ENCODE measurements at places on chromosomes 16 and 17.
A peak's percentile ranks its signal among the peaks of the same experiment; 100 is the strongest.

- no peak for DNase-seq
These were observed 16.0 kb downstream of the GUCY2D start for GRCh38 chr17:8018436-8018835.

DNA sequence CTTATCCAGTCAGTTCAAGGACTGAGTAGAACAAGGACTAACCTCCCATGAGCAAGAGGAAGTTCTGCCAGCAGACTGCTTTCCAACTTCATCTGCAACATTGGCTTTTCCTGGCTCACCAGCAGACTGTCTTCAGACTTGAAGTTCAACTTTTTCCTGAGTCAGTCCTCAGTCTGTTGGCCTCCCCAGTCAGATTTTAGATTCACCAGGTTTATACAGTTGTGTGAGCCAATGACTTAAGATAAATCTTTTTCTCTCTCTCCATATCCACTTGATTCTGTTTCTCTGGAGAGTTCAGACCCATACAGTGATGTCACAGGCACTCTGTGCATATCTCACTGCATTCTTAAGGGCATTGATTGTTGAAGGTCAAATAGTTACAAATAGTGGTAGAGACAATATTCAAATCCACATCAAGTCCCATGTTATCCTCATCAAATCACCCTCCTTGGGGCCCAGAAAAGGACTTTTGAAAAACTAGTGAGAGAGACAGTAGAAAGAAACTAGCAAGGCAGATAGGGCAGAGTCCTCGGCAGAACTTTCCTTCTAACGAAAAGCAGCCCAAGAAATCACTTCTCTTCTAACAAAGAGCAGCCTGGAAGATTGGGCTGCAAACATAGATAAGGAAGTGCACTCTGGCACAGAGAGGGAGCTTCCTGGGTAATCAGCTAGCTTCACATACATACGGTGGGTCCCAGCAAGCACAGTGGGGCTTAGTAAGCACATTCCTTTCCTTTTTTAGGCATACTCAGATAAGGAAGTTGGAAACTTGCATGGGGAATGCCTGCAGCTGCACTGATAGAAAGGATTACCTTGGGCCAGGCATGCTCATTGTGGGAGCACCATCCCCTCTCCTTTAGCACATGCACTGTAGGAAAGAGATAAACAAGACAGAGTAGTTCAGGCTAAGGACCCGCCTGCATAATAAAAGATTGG, 132.3 kb upstream of the FAM20A start:
- no peak for DNase-seq

DNA sequence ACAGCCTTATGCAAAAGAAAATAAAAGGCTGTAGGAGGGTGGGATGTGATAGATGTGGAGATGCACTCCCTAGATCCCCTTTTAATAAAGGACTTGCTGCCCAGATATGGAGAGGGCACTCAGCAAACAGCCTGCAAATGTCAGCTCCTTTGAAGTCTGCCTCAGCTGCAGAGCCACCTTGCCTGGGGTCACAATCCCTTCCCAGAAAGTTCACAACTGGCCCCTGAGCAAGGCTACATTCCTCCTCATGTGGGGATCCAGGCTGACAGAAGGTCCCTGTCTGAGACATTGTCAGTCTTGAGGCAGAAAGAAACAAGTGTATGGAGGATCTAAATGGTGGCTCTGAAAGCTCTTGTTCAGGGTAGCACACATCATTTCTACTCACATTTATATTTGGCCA, 36.1 kb downstream of the SLFN11 start:
- DNase-seq: no peak

GRCh38 chr17:67718325-67718941, 697 bp downstream of the NOL11 start:
- DNase-seq: no peak

DNA sequence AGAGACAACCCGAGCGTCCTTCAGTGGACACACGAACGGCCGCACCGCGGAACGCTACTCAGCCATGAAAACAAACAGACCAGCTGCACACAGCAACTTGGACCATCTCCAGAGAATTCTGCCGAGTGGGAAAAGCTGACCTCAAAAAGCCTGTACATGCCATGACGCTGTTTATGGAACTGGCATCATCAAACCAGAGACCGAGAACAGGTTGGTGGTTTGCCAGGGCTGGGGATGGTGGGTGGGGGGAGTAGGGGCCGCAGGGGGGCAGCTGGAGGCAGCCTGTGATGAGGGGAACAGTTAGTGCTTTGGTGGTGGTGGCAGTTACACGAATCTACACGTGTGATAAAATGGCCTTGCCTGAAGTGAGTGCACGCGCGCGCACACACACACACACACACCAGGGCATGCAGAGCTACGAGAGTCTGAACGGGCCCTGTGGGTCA, 169.8 kb downstream of the LAT start:
- no peak for DNase-seq

GRCh38 chr17:4173781-4174180, 30.8 kb downstream of the CYB5D2 start:
- no peak for DNase-seq

GRCh38 chr17:59292174-59292523, 39.3 kb upstream of the YPEL2 start:
- DNase-seq: no peak

- no peak for DNase-seq
These were observed 809.9 kb upstream of the EEF2KMT start for GRCh38 chr16:5907544-5907943.

- peak; percentile 55 for DNase-seq
These were observed 2.4 kb downstream of the CRAMP1 start for GRCh38 chr16:1614456-1615102.

DNA sequence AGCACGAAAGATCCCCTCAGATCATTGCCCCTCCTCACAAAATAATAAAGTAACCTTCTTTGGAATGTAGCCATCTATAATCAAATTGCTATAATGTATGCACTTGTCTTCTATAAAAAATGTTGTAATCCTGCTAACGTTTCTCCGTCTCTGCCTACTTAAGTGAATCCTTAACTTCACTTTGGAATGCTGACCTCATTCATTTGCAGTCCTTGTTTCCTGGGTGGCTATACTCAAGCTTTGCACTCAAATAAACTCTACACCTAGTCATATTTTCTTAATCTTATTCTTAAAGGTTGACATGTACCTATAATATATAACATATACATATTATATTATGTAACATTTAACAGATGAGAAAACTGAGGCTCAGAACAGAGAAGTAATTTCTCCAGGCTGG, 22.7 kb downstream of the CHD9NB start:
- no peak for DNase-seq

DNA sequence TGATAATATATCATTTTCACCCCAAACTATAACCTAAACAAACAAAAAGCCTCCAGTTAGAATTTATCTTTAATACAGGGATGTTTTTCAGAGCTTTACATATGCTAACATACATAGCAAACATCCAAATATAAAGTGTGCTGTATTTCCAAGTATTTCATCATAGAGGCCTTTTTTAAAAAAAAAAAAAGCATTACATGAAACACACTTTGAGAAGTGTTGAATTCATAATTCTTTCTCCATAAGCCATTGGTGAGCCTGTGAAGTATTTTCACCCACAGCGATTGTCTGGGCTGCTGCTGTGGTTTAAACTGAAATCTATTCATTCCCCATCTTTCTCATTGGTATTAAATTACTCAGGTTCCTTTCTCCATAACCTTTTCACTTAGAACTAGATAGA, 503.4 kb upstream of the CDH8 start:
- no peak for DNase-seq

DNA sequence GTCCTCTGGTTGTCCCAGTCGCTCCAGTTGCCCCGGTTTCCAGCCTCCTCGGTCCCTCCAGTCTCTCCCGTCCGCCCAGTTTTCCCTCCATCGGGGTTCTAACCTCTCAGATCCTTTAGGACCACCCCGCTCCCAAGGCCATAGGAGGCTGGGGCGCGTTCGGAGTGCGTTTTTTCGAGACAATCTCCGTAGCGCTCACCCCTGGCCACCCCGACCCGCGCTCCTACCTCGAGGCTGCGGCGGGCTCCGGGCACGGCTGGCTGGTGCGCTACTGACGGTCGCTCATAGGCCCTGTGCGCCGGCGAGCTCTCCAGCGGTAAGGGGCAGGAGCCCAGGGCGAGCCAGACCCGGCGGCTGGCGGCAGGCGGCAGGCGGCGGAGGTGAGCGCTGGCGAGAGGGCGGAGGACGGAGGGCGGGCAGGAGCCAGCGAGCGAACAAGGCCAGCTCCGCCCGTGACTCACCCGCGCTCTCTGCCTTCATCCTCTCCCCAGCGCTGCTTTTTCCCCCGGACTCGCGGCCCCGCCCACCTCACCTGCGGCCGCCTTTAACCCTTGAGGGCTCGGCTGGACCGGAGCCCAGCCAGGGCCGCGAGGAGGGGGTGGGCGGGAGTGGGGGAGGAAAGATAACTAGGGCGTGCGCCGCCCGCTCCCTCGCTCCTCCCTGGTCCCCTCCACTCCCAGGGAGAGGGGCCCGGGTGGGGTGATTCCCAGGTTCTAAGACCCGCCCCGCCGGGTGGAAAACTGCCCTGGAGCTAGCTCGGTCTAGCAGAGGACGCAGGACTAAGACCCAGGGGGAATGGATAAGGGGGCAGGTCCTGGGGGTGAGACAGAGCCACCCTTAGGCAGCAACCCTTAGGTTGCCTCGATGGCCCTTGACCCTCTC, at the start of gene SP6:
TSS of gene SP6 (minus strand) at position 472 of the 882 bp plus-strand sequence. CDS start 2,734 bp downstream, outside the sequence.
- peak; percentile 59 for DNase-seq

GRCh38 chr16:59169168-59169567, 435.1 kb upstream of the GOT2 start:
- DNase-seq: no peak

DNA sequence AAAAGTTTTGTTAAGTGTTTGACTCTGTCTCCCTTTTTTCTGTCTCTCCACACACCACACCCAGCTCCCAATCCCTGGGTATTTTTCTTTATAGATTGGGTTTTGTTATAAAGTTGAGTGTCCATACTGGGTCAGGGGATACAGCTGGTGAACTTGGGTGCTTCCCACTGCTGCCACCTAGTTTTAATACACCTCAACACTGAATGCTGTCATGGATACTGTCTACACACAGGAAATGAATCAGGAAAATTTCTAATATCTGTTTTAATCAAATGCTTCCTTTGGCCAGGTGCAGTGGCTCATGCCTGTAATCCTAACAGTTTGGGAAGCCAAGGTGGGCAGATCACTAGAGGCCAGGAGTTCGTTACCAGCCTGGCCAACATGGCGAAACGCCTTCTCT, 5.3 kb upstream of the TAOK1 start:
- no peak for DNase-seq

DNA sequence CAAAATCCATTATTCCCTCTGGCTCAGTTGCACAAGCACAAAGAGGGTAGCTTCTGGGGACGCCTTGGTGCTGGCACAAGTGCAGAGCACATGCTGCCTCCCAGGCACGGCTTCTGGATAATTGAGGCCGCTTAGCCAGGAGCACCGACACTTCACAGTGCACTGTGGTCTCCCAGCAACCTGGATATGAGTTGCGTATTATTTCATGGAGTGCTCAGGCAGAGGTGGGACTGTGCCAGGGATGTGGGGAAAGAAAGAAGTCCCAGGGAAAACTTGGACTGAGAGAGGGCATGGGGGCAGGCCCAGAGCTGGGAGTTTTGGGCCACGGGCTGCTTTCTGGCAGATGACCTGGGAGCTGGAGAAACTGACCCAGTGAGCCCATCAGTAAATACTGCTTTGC, 37.5 kb downstream of the MPRIP start:
- no peak for DNase-seq

GRCh38 chr16:85082173-85083050, 29.9 kb downstream of the CIBAR2 start:
- DNase-seq: peak; percentile 38

DNA sequence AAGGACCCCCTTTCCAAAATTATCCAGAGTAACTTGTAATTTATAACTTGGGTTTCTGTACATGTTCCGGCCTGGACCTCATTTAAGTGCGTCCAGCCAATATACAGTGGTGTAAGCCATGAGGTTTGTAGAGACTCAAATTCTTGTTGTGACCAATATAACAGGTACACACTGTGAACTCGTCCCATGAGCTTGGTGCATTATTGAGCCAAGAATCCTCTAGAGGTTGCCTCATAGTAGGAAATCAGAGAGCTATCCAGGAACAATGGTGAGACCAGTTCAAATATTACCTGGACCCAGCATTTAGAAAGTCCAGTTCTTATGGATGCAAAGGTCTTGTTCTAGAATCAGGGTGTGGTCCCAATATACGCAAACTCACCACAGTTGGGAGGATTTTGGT, 138.2 kb downstream of the NPIPB5 start:
- no peak for DNase-seq

DNA sequence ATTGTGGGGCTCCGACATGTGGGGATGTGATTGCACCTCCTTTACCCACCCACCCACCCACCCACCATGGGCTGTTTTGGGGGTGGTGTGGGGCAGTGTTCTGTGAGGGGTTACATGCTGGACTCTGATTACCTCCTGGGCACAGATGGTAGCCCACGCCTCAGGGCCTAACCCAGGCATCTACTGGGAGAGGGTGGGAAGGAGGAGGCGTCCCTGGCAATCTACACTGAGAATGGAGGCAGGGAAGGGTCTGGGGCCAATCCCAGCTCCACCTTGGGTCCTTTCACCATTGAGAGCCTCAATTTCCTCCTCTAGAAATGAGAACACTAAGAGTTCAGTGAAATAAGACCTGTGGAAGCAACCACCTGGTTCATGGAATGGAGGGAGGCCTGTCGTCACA, 11.7 kb upstream of the DOK4 start:
- DNase-seq: no peak

- DNase-seq: no peak
These were observed at the start of gene USP22 for GRCh38 chr17:21042458-21043295. Gene USP22 (minus strand): TSS chr17:21043011. CDS start chr17:21042835, 176 bp downstream.

- no peak for DNase-seq
These were observed 204.5 kb upstream of the CDH8 start for GRCh38 chr16:62240722-62241121.

DNA sequence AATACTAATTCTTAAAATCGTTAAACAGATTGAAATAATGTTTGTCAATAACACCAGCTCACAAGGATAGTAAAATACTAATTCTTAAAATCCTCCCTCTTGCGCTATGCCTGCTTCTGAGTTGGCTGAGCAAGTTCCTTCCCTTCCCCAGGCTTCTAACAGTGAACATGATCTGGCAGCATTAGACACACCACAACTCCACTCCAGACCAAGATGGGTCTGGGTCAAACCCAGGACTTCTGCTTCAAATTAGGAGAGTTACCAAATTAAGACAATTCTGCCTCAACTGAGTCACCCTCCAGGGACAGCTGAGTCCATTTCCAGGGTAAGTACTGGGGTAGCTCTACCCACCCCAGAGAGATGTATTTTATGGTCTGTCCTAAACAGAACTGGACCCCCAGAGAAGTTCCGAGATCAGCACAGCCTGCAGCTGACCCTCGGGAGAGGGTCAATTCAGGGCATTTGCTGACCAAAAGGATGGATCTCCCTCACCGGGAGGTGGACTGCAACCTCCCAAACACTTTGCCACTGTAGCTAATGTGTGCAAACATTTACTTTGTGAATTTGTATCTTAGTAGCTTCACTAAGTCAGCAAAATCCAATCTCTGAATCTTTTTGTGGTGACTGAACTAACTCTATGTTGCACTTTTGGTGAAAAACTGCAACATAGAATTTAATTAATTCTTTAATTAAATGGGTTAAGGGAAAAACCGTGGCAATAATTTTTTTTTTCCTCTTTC, 48.8 kb downstream of the ADCY9 start:
- DNase-seq: no peak

DNA sequence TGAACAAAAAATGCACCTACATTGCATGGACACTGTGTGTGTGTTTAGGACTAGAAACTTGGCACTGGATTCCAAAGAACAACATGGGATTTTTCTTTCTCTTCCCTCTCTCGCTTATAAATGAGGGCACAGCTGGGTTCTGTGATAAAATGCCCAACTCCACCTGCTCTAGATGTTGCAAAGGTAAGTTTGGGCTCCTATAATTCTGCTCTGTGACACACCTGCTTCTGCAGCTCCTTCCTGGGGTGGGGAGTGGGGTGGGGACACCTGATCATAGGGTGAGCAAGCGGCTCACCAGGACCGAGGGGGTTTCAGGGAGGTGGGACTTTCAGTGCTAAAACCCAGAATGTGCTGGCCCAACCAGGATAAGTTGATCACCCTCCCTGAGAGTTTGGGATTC, 104.3 kb downstream of the AXIN2 start:
- no peak for DNase-seq
